Pulmonary artery endothelial cell (primary cell): ENCODE measurements at places on chromosomes 3 and 15.

- no peak for DNase-seq
Observed at GRCh38 chr3:112681822-112682325, 40.9 kb upstream of the CCDC80 start.

GRCh38 chr3:73624821-73625665 lies at the start of gene PDZRN3:
PDZRN3 (minus strand) TSS chr3:73624941.
- DNase-seq = no peak

GRCh38 chr15:67762610-67763368 lies 62.5 kb upstream of the SKOR1 start:
- DNase-seq = no peak

DNA sequence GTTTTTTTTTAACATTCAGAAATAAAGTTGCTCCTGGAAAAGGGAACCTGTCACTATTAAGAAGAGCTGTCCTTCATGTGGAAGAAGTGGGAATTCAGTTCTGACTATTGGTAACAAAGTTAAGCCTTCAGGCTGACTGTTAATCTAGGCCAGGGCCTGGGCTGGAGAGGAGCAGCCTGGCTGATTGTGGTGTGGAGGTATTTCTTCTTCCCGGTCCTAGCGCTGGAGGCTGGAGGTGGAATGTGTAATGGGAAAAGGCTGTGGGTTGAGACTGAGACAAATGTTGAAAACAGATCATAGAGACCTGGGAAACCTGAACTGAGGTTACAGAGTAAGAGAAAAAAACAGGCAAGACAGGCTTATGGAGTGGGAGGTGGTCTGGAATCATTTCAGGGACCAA lies 23.8 kb upstream of the SH3BP5 start:
- DNase-seq = no peak

DNA sequence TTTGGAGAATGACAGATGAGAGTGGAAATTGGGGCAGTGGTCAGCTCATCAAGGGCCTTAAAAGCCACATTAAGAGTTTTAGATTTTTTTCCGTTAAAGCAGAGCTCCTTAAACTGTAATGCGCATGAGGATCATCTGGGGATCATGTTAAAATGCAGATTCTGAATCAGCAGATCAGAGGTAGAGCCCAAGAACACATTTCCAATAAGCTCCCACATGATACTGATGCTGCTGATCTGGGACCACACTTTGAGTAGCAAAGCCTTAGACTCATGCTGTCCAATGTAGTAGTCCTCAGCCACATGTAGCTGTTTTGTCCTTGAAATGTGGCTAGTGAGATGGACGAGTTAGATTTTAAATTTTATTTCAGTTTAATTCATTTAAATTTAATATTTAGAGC lies 26.3 kb upstream of the POMGNT2 start:
- no peak for DNase-seq

DNA sequence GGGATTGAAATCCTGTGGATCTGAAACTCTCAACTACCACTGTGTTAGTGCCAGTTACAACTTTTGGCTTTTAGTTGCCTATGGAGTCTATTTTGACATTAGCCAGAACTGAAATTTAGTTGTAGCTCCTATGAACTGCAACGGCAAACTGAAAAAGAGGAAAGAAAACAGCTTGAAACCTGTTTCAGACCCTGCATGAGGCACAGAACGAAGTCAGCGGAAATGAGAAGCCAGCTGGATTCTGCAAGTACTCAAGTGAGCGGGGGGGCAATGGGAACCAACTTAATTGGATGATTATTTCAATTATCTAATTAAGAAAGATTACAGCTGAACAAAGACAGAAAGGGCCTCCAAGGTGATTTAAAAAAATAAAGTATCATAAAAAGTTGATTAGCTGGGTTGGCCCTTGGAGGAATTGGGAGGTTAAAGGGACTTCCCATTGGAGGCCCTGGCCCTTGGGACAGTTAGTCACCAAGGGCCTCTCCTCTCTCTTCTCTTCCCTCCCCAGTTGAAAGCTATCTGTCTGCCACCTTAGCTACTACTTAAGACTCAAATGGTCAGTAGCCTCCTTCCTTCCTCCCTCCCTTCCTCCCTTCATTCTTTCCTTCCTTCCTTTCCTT lies 352.1 kb downstream of the SHQ1 start:
- no peak for DNase-seq
